ENCODE measurements at places on chromosomes 7 and 10.

DNA sequence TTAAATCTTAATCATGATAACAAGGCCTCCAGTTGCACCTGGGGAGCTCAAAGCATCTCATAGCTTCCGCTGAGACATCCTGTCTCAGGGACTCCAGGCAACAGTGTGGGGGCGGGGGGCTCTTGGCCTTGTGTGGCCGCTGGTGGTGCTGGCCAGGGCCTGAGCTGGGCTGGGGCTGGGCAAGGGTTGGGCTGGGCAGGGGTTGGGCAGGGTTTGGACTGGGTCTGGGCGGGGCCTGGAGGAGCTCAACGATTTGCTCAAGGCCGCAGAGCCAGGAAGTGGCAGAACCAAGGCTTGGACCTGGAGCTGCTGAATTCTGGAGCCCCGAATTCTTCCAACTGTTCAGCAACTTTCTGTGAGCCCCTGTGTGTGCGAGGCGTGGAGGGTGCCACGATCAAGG lies 37.9 kb upstream of the PSMG3 start:
- no peak for DNase-seq

DNA sequence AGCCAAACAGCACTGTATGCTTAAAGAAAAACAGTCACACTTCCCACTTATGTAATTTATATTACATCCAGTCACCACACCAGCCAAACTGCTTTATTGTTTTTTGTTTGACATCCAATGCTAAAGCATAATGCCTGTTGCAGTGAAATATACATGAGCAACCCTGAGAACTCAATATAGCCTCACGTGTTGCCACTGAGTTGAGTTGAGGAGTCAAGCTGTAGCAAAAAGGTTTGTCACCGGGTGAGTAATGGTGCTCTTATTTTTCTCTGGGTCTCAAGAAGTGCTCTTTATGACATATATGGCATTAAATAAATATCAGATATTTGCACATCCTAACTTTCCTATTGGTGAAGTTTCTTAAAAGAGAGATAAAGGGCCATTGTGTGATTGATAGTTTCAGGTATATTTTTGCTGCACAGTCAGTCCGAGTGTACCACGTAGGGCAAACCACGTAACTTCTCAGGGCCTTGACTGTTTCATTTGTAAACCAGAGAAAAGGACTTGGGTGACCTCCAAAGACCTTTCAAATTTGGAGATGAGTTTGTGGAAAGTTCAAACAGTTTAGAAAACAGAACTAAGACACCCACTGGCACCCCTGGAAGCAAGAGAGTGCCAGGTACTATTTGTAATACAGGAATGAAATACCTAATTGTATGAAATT lies 168.5 kb downstream of the CFTR start:
- no peak for DNase-seq

DNA sequence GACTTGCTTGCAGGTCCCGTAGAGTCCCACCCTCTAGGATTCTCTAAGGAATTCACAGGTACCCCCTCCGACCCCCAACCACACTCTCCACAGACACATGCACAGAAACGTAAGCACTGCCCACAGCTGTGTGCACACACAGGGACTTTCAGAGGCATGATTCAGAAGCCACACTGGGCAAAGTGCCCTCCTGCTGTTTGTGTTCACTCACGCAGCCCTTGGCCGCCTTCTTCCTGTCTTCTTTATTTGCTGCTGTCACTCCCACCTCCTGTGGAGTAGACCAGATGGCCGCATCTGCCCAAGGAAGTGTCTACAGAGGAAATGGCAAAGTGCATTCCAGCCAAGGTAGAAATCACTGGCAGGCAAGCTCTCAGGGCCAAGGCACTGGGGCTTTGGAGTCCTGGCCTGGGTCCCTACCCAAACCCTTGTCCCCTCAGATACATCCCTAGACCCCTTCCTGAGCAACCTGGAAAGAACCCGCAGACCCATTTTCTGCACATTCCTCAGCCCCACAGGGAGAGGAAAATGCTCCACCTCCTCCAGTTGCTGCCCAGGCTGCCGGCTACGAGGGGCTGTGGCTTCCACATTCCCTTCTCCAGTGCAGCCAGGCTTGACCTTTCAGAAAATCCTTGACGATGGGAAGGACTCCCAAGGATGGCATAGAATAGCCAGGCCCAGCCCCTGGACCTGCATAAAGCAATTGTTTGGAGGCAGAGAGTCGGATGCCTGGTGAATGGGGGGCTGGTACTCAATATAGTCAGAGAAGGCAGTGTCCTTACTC lies 21.6 kb upstream of the GIMAP8 start:
- peak; percentile 46 for DNase-seq

DNA sequence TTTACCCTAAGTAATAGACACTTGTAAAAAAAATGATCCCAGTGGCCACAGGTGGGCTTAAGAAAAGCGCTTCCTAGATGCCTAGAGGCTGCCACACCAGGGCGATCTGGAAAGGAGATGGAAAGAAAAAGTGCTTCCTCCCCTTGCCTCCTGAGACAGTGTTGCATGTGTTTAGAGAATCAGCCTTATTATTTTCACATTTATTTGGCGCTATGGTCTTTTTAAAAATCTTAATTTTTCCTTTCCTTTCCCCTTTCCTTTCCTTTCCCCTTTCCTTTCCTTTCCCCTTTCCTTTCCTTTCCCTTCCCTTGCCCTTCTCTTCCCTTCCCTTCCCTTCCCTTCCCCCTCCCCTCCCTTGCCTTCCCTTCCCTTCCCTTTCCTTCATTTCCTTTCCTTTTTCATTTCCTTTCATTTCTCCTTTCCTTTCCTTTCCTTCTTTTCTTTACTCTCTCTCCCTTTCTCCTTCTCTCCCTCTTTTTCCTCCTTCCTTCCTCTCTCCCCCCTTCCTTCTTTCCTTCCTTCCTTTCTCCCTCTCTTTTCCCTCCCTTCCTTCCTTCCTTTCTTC lies 7.1 kb upstream of the MKX start:
- DNase-seq = no peak

GRCh38 chr7:101941481-101942383 lies 124.3 kb downstream of the CUX1 start:
- no peak for DNase-seq

- no peak for DNase-seq
These were observed 64.3 kb upstream of the RET start for GRCh38 chr10:43012578-43012977.

DNA sequence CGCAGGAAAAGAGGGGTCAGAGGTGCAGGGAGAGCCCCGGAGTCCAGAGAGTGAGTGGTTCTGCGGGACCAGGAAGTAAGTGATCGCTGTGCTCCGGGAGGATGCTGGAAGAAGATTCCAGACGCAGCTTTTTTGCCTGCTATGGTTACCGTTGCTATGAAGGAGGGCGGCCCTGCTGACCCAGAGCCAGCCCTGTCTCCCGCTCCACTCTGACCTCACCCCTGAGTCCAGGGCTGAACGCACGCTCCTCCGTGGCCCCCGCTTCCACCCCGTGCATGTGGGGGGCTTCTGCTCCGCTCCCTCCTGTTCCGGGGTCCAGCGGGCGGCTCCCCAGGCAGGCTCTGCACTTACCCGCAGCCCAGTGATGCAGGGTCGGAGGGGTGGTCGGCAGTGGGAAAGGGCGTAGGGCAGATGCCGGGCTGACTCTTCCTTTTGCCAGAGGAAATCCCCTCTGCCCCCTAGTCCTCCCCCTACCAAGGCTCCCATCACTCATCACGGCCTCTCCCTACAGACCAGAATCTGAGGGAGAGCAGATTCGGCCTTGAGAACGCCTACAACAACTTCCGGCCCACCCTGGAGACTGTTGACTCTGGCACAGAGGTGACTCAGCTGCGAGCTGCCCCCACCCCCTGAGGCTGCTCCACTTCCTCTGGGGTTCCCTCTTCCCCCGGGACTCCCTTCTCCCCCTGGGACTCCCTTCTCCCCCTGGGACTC lies 2.7 kb upstream of the MUC17 start:
- DNase-seq = peak; percentile 44

DNA sequence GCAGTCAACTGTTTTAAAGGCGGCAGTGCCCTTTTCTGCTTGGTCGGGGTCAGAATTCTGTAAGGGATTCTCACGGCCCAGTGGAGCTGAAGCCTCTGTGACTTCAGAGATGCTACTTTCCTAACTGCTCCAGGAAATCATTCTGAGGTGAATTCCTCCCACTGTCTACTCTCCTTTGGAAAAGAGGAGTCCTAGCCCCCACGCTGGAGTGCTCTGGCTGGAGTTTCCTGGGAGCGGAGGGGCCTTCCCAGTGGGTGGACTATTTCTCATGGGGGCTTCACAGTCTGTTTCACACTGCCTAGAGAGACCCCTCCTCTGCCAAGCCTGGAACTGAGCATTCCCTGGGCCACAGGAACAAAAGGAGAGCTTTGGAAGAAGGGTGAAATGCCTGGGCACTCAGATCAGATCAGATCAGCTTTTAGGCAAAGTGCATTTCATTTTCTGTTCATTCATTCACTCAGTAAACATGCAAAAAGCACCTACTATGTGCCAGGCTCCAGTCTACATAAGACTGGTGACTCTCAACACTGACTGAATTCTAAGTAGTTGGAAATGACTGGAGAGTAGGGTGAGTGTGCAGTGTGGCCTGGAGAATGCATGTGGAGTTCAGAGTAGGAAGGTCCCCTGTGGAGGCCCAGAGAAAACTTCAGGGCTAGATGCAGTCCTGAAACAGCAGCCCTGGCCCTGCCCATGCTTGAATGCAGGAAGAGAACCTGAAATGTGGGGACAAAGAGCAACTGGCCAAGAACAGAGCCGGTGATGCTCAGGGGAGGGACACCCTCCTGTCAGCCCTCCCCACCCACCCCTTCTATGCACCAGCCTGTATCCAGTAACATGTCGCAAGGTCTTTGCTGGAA lies 12.2 kb downstream of the ZNF488 start:
- DNase-seq = no peak

GRCh38 chr7:102055181-102055976 lies 231.3 kb upstream of the SH2B2 start:
- no peak for DNase-seq

- no peak for DNase-seq
These were observed at the start of gene PON1 for GRCh38 chr7:95324431-95324830. Gene PON1 (minus strand): TSS chr7:95324532. CDS start chr7:95324475, 57 bp downstream.

Data from GOT3 (cell line).